ENCODE measurements at places on chromosomes 12 and 14.

DNA sequence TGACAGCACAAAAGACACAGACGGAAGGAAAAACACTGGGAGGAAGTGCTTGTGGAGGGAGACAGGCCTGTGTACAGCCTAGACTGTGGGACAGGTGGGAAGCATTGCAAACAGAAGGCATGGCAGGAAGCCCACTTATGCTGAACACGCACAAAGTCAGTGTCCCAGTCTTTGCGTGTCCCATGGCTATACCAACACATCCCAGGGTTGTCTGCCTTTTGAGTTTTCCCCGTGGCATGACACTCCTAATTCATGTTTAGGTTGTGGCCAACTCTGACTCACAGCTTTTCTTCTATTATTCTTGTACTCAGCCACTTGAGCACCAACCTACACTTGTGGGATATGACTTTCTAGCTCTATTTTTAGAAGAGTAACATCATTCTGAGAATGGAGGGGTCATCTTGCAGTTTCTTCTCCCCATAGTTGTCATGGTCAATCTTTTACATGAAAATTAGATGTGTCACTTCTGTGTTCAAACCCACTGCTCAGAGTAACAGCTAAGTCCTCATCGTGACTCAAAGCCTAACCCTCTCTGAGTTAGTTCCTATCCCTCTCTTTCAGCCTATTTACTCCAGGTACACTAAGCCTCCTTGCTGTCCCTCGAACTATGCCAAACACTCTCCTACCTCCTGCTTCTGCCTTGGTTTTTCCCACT is 27.5 kb upstream of the JPH4 start:
- no peak for DNase-seq

DNA sequence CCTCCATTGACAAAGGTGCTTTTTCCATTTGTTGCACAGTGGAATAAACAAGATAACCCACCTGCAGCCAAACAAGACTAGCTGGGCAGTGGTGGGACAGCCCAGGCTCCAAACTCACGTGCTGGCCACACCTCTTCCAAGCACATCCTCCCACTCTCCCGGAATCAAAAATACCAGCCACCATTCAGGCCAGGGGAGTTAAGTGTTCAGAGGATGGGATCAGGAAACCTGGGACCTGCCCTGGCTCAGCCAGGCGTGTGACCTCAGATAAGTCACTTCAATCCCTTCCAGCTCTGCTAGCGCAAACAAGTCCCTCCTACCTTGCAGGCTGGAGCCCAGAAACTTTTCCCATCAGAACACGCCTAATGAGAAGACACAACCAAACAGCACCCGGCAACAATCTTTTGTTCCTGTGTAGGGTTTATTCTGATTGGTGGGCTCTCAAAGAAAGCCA is 43.3 kb downstream of the ACTN1 start:
- no peak for DNase-seq

DNA sequence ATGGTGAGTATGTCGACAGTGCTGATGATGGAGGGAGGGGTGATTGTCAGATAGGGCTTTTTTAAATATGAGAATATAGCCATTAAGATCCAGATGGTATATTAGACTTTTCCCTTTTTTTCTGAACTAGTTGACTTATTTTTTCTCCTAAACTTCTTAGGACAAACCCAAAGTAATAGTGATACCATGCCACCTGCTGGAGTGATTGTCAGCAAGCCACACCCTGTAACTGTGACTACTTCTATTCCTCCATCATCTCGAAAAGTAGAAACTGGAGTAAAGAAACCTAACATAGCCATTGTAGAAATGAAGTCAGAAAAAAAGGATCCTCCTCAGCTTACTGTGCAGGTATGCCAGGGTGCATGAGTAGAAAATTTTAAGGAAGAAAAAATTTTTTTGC is 40.1 kb downstream of the KIAA0586 start:
- DNase-seq, result no peak

DNA sequence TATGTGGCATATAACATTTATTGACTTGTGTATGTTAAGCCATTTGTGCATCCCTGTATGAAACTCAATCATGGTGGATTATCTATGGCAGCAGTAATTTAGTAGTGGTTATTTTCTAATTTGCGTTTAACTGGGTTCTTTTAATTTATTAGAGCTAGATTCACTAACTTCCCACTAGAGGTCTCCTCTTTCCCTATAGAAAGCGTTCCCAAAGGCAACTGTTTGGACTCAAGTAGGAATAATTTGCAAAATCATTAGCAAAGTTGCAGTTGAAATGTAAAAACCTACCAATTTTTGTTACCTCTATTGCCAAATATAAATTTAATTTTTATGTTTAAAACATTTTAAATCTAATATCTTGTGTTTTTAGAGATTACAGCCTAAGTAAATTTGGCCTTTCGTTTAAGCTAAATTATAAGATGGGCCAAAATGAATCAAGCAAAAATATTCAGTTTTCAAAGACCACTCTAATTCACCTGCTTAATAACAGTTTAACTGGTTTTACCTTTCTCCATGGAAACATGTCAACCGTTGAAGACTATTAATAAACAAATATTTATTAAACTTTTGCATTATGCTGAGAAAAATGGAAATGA is 6.0 kb downstream of the DMAC2L start:
- no peak for DNase-seq

GRCh38 chr12:94186278-94187241 is 38.2 kb downstream of the PLXNC1 start:
- no peak for DNase-seq

DNA sequence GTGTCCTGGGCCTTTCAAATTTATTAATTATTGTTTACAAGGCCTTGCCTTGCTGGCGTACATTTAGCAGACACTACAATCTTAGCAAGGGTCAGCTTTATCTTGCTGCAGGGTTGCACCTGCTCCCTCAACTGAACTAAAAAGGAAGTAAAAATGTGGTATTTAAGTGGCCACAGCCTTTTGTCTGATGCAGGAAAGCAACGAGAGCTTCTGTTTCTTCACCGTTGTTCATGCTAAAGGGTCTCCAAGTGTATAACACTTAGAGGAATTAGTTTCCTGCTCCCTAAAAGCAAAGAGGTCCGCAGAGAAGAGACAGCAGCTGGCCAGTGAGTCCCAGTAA is 62.8 kb upstream of the EGLN3 start:
- DNase-seq, result no peak

GRCh38 chr12:52010692-52011601 is 4.2 kb downstream of the TAMALIN start:
- no peak for DNase-seq

GRCh38 chr12:5388581-5389535 is 43.0 kb upstream of the NTF3 start:
- DNase-seq, result no peak

Measured in activated CD8-positive, alpha-beta memory T cell treated with anti-CD3 and anti-CD28 coated beads, Interleukin-2, amount 50 U/mL, for 48 hours (primary cell).